ENCODE measurements at places on chromosomes 11 and 22. TPM values are rescaled to one million over a fixed set of nuclear protein-coding genes. Genes with fewer than 3 reads are reported as not detected.

GRCh38 chr11:34263441-34264091 lies 94.2 kb downstream of the ABTB2 start:
- no peak for DNase-seq

DNA sequence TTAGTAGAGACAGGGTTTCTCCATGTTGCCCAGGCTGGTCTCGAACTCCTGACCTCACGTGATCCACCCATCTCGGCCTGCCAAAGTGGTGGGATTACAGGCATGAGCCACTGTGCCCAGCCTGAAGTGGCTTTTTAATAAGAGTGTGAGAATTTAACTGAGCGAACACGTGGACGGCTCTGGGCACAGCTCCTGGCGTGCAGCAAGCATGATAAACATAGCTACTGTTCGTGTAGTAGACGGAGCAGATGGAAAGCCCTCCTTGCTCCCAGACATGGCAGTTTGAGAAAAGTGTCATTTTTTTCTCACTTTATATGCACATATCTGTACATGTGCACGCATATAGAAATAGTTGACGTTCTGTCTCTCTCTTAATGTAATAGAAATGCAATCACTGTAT lies 7.0 kb downstream of the EMID1 start:
- no peak for DNase-seq

DNA sequence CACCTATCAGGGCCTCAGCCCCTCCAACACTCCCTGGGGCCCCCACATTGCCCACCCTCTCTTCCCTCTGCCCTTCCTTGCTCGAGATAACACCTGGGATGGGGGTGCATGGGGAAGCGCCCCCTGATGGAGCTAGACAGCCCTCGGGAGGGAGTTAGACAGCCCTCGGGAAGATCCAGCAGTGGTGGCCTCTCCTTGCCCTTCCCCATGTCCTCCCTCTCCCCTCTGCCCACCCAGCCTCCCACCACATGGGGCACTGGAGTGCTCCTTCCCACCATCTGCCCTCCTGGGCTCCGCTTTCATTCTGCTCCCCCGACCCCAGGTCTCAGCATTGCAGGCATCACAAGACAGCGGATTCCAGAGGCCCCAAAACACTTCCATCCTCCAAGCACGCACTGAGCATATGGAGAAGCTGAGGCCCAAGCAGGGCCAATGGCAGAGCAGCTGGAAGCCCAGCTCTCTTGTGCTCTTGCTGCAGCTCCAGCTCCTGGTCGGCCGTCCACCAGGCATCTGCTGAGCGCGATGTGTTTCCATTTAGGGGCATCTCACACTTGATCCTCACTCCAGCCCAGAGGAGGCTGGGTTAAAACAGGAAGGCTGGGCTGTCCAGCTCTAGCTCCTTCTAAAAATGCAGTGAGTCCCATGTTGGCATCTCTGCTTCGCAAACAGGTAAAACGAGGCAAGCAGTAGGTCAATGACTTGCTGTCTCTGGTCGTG lies 65.6 kb downstream of the IGLL1 start:
- DNase-seq, result no peak

- DNase-seq, result no peak
These were observed 30.8 kb downstream of the MPPED1 start for GRCh38 chr22:43442386-43443151.

DNA sequence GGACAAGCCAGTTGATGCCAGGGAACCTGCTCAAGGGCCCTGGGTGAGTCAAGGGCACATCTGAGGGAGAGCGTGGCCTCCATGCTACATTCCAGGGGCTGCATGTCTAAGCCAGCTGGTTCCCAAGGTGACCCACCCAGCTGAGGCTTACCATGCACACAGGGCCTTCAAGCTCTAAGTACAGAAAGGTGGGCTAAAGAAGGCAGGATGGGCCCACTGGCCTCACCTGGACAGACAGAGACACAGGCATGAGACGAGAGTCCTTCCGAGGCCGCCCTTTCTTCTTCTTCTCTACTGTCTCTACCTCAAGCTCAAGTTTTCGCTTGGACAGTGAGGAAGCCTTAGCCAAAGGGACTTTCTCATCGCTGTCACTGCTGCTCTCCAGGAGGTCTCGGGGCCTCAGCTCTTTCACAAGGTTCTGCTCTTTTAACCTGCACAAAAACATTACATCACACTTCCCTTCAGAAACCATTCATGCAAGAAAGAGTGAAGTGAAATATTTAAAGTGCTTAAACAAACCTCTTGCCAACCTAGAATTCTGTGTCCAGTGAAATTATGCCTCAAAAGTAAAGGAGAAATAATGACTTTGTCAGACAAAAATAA lies 69.9 kb downstream of the HIRA start:
- no peak for DNase-seq

GRCh38 chr11:30196400-30197206 lies 34.2 kb upstream of the FSHB start:
- DNase-seq, result peak; percentile 78

GRCh38 chr22:40436505-40437431 lies 66.4 kb downstream of the SGSM3 start:
- no peak for DNase-seq

DNA sequence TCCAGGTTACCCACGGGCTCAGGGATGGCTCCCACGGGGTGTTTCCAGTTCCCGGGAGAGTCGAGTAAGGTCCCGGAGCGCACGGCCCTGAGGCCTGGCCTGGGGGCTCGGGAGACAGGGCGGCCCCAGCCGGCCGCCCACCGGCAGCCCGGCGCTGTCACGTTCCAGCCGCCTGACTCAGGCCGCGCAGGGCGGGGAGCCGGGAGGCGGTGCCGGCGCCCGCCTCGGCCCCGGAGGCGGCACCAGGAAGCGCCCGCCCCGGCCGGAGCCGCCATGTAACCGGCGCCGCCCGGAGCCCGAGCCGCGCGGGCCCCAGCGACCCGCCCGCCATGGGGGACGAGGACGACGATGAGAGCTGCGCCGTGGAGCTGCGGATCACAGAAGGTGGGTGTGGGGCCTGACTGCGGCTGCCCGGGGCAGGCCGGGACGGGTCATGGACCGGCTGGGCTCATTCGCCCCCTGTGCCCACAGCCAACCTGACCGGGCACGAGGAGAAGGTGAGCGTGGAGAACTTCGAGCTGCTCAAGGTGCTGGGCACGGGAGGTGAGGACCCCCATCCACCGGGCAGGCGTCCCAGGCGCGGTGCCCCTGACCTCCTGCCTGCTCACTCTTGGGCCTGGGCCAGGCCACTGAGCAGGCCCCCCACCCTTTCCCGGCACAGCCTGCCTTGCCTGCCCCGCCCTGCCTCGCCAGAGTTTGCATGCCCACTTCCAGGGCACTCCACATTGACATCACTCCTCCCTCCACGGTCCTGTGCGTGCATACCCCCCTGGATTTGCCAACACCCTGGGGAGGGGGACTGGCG lies at the start of gene RPS6KA4:
TSS of gene RPS6KA4 (plus strand) at position 256 of the 805 bp plus-strand sequence. CDS start at position 330, 74 bp downstream.
- peak; percentile 61 for DNase-seq

GRCh38 chr11:69656536-69657455 lies 15.8 kb downstream of the CCND1 start:
- DNase-seq, result no peak

- no peak for DNase-seq
These were observed 10.1 kb downstream of the SLC5A1 start for GRCh38 chr22:32052936-32053791.

DNA sequence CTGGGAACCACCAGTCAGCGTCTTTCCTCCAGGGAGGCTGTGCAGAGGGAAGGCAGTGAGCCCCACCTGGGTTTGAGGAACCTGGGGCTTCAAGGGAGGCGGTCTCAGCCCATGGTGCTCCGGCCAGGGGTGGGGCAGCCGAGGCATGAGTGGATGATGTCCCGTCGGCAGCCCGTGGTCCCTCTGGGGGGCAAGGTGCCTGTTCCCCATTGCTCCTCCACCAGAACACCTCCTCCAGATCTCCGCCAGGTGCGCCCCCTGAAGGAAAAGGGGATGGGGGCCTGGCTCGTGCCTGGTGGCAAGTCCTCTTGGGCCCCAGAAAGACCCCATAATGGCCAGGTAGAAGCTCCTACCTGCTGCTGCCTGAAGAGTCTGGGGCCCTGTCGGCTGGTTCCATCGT lies 94.1 kb downstream of the KCNQ1 start:
- no peak for DNase-seq

PIH1D2 gene
- 2.5 TPM for total RNA-seq

DDI1 gene
- not detected for total RNA-seq

Data from endothelial cell (in vitro differentiated cells).